ENCODE measurements at places on chromosomes 12 and 14.

DNA sequence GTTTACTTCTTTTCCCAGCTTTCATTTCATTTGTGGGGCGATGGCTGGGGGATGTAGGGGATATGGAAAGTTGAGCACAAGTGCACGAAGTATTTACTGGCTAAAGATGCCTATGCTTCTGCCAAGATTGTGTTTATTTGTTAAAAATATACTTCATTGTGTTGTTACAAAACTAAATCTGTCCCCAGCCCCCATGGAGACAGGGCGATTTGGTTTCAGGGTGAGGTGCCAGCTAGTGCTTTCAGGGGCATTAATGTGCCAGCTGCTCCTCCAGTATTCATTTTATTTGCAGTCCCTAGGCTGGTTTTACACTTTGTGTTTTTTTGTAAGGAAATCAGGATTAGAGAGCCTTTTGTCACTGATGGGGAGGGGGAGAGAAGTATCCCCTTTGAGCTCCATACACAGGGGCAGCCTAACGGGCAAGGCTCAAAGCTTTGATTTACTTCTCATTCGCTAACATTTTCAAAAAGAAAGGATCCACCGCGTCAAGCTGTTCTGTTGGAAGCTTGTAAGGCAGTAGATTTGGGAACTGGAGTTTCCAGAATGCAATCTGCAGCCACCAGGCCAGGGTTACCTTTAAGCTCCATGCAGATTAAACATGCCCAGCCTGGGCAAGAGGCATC is 198.7 kb upstream of the PLEKHG7 start:
- DNase-seq, result no peak

DNA sequence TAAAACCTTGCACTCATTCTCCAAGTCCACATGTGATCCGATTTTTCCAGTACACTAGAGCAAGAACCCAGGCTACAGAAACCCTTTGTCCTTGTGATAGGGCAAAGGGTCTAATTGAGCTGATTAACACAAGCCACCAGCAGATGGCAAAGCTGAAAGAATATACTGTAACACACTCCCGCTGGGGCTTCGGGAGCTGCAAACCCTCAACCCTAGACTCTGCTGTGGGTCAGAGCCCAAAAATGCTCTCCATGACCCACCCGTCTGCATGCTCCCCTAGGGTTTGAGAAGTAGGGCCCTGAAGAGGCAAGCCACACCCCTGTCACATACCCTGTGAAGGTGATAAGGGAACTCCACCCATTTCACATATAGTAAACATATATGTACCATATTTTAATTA is 33.6 kb upstream of the PCNX1 start:
- DNase-seq, result no peak

- DNase-seq, result no peak
These were observed 5.3 kb downstream of the RAD52 start for GRCh38 chr12:944211-944610.

DNA sequence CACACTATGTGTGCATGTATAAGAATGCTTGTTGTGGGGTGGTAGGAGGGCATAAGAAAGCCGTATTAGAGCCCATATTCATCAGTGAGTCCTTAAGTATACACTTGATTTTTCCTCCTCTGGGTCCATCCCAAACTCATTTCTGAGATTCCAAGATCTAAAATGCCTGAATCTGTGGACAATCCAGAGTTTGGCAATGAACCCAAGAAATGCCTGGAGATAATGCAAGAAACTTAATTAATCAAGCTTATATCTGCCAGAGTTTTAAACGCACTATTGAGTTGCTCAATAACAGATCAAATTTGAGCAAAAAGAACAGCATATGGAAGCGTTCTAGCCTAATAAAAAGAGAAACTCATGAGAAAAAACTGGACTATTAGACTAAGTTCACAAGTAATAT is 143.4 kb upstream of the NAV3 start:
- DNase-seq, result no peak

DNA sequence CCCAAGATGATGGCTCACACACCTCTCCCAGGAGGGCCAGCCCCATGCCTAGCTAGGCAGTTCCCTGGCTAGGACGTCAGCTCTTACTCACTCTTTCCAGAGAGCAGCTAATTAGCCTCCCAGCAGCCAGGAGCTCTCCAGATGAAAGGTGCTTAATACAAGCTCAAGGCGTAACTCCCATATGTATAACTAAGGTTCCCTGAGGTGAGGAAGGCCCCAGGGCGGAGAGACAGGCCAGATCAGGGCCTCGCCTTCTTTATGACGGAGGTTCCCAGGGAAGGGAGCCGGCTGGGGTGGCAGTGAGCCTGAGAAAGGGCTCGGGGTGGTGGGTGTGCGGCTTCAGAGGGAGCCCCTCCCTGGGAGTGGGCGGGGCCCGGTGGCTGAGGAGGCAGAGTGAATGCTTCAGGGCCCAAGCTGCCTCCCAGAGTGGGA is 26.4 kb upstream of the ZFP36L1 start:
- no peak for DNase-seq

DNA sequence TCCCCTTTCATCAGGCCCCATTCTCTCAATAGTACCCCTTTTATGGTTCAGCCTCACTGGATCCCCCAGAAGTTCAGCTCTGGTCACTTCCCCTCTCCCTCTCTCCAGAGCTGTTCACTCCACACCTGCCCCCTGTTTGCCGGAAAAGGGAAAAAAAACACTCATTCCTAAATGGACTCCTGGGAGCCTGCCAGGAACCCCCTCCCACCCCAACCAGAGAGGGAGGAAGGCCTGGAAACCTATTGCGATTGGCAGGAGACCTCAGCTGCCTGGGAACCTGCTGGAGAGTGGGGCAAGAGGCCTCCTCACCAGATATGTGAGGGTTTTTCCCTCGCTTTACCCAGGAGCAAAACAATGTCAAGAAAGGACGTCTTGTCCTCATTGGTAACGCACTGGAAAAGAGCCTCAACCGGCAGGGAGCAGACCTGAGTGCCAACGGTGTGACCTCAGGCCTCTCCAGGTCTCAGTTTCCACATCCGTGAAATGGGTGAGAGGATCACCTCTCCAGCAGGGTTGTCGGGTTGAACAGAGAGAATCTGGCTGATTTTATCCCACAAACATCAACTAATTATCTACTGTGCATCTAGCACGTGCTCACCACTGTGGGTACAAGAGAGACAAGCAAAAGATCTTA is 4.6 kb downstream of the DTX1 start:
- DNase-seq, result no peak

DNA sequence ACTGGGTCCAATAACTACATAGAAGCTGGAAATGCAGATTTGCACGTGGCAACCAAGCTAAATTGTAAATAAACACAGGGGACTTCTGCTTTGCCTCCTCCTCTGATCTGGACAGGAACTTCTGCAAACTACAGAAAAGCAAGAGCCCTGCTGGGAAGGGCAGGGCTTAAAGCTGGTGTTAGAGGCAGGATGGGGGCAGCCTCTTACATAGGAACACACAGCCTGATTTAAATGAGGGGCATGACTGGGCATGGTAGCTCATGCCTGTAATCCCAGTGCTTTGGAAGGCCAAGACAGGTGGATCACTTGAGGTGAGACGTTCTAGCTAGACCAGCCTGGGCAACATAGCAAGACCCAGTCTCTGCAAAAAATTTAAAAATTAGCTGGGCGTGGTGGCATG is 46.7 kb downstream of the ERH start:
- DNase-seq, result no peak

DNA sequence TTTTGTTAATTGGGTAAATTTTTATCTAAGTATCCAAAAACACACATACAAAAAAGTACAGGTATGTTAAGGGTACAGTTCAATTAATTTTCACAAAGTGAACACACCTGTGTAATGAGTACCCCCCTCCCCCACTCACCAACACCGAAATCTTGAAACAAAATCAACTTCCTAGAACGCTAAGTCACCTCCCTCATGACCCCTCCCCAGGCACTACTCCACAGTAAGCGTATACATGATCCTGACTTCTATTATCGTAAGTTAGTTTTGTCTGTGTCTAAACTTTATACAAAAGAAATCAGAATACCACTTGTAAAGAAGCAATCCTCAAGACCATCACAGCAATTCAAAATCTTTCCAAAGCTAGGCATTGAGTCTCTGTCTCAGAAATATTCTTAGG is 100.5 kb downstream of the MED13L start:
- no peak for DNase-seq

GRCh38 chr14:58637391-58638230 is at the start of gene DACT1:
Gene DACT1, plus strand, starts transcription at chr14:58637962. Its CDS starts 241 bp downstream, at chr14:58638203.
- DNase-seq, result no peak

GRCh38 chr12:116630762-116631161 is 71.6 kb downstream of the MAP1LC3B2 start:
- no peak for DNase-seq

- DNase-seq, result no peak
These were observed 42.6 kb upstream of the MED13L start for GRCh38 chr12:116319898-116320621.

GRCh38 chr14:73014105-73014504 is 12.8 kb downstream of the ZFYVE1 start:
- DNase-seq, result no peak

DNA sequence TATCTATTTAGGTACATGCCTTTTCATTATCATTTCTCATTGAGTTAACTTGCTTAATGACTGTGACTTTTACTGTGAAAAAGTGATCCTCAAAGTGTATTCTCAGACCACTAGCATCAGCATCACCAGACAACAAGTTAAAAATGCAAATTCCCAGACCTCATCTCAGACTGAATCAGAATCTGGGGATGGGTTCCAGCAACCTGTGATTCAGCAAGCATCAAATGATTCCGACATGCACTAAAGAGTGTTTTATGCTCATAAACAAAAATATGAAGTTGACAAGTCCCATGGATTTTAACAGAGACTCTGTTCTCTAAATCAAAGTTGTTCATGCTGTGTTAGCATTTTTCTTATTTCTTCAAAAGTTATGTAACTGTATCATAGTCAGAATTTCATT is 130.6 kb downstream of the BCAT1 start:
- no peak for DNase-seq

- DNase-seq, result no peak
These were observed 1.3 kb upstream of the NCOR2 start for GRCh38 chr12:124568431-124569374.

DNA sequence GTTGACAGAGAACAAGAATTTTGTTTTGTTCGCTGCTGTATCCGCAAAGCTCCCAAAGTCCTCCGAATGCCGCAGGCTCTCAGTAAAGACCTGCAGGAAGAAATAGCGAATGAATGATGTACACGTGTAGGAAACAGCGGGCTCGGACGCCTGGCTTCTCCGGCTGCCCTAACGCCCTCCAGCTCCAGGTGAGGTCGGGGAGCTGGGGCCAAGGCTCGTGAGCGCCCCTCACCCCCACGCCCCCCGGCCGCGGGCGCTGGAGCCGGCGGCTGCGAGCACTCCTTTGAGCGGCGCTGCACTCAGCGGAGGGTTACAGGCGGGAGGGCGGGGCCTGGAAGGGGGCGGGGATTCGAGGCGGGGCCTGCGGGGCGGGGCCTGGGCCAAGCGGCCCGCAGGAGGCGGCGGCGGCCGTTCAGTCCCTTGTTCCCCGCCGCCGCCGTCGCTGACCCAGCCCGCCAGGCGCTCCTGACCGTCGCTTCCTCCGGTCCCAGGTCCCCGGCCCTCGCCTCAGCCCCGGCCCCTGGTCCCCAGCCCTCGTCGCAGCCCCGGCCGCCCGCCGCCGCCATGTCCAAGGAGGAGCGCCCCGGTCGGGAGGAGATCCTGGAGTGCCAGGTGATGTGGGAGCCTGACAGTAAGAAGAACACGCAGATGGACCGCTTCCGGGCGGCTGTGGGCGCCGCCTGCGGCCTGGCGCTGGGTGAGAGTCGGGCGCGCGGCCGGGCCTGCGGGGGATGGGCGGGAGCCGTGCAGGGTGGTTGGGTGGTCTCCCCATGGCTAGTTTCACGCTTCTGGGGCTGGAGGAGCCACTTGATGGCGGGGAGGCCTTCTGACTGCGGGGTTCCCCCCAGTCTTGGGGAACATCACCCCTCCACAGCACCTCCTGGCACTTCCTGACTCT is at the start of gene AACS:
AACS (plus strand) TSS at position 415 of the 898 bp plus-strand sequence; CDS start at position 565, 150 bp downstream.
- DNase-seq, result peak; percentile 70

- no peak for DNase-seq
These were observed 28.0 kb downstream of the NCOR2 start for GRCh38 chr12:124539084-124540041.

DNA sequence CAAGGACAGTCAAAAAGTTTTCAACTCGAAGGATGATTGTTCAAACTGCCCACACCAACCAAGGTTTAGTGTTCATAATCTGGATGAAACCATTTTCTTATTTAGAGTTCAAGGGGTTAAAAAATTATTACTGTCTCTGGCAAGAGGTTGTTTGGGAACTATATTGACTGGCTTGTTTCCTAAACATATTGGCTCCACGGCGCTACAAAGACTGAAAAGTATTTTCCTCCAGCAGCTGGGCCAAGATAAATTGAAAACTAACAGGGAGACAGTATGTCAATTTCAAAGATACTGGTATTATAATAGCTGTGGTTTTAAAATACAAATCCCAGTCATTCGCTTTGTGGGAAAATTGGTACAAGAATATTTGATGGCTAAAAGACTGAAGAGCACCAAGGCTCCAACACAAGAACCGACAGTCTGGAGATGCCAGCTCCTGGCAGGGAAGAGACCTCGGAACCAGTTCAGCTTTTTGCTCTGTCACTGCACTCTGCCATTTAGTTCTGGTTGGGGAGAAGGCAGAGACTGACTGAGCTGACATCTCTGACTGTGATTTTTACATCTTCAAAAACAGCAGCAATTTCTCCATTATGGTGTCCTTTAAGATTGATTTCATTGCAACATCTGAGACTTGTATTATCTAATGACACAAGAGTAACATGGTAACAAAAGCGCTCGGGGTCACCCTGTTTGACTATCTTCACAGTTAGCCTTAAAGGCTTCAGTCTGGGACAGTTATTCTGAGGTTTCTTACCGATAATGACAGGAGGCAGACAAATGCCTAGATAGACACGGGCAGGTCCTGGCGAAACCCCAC is 62.0 kb downstream of the ST8SIA1 start:
- DNase-seq, result no peak

DNA sequence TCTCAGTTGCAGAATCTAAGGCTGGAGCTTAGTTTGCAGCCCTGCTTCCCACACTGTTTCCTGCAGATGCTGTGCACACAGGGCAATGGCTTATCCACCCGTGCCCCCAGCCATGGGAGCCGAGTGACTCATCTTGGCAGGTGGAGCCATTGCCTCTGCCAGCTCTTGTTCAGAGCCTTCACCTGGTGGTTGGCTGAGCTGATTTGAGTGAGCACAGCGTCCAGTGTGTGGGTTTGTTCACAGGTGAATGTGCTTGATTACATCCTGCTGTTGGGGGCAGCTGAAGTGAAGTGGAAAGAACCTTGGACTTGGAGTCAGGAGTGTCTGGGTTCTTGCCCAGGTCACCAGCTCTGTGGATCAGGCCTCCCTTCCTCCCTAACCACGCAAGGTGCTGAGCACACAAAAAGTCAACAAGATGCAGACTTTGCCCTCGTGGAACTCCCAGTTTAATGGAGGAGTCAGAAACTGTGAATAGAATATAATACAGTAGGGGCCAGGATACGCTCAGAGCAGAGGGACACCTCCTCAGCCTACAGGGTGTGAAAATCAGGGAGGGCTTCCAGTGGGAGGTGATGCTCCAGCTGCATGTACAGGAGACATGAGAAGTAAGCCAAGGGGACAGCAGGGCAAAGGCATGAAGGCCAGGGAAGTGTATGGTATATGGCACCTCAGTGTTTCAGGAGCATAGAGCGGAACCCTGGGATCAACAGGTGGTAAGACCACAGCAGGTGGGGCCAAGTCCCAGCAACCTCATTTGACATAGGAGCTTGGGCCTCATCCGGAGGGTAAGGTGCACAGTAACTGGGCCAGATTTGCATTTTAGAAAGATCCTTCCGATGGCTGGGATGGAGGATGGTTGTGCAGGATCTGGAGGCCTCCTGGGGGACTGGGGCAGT is 22.8 kb downstream of the JDP2 start:
- DNase-seq, result no peak

- no peak for DNase-seq
These were observed 168.2 kb downstream of the SUDS3 start for GRCh38 chr12:118544569-118544968.

- no peak for DNase-seq
These were observed 57.8 kb downstream of the CCDC92 start for GRCh38 chr12:123914726-123915333.
